ENCODE measurements at places on chromosomes 16 and 17. TPM values are rescaled to one million over a fixed set of nuclear protein-coding genes. Genes with fewer than 3 reads are reported as not detected.

DNA sequence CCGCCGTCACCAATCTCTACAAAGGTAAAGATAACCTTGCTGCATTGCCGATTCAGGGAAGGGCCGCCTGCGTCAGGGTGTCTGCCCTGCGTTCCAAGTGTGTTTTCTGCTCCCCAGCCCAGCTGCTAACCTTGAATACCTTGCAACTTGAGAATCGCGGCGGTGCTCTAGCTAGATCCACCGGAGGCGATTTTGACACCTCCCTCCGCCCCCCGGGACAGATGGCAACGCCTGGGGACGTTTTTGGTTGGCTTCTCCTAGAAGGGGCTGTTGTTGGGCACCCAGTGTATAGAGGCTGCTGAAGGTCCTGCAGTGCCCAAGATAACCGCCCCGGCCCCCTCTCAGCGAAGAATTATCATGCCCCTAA, 1.5 kb downstream of the HAPSTR1 start:
- ATAC-seq = no peak

DNA sequence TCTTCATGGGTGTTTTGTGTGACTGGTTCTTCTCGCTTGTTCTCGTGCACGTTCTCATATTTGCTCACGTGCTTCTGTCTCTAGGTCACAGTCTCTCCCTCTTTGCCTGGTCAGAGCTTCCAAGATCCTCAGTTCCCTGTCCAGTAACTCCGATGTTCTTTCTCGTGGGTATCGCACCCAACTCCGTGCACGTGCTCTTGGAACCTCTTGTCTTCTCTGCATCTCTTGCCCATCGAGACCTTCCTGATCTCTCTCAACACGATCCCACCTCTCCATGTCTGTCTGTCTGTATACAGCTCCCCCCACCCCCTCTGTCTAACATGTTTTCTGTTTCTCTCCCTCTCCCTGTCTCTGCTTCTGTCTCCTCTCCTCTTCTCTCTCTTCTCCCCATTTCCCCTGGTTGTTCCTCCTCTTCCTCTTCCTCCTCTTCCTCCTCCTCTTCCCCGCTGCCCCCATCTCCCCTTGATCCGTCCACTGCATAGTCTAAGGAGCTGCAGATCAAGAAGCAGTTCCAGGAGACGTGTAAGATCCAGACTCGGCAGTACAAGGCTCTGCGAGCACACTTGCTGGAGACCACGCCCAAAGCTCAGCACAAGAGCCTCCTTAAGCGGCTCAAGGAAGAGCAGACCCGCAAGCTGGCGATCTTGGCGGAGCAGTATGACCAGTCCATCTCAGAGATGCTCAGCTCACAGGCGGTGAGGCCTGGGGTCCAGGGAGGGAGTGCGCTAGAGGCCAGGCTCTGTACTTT, 6.1 kb downstream of the HIRIP3 start:
- ATAC-seq = no peak

DNA sequence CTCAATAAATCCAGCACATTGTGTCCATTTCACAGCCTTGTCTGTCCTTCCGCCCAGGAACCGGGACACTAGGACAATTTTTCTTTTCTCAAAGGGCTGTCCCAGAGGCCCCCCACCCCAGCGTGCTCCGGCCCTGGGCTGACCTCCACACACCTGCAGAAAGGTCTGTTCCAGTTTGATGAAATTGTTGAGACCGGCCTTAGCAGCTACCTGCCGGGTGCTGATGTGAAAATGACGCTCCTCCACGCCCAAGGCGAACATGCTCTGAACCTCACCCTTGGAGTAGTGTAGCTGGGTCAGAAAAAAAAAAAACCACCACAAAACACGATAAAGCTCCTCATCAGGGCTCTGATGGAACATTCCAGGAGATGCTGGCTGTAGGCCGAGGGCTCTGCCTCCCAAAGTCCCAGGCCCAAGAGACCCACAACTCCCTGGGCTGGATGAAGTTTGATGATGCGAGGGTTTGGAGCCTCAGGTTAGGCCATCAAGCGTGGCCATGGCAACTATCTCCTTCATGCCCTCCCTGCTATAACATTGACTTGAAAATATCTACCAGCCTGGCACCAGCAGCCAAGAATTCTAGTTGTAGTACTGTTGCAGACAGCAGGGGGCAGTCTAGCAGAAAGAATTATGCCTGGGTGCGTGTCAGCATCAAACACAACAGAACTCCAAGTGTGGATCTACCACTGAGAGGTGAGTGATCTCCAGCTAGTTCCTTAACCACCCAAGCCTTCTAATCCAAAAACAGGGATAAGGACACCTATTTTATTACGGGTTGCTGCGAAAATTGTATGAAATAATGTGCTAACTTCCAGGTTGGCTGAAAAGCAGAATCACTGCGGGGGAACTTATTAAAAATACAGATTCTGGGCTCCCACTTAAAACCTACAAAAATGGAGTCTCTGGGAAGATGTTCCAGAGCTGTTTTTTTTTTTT, 62.1 kb downstream of the RMI2 start:
- ATAC-seq = peak; percentile 53

ZDHHC1 gene
- 7.5 TPM for total RNA-seq

DNA sequence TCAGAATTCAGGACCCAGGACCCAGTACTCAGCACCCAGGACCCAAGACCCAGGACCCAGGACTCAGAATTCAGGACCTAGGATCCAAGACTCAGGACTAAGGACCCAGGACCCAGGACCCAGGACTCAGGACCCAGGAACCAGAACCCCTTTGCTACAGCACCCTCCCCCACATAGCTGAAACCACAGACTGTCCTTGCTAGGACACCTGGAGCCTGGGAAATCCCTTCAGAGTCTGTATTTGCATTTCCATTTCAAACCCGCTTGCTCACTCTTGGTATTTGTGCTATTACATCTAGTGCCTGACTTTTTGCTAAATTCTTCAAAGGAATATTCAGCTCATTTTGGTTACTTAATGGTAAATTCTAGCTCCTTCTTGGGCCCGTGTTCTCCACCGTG, 275.8 kb upstream of the MAF start:
- ATAC-seq = no peak

GRCh38 chr17:42673885-42674754, 2.7 kb downstream of the PLEKHH3 start:
- no peak for ATAC-seq

DNA sequence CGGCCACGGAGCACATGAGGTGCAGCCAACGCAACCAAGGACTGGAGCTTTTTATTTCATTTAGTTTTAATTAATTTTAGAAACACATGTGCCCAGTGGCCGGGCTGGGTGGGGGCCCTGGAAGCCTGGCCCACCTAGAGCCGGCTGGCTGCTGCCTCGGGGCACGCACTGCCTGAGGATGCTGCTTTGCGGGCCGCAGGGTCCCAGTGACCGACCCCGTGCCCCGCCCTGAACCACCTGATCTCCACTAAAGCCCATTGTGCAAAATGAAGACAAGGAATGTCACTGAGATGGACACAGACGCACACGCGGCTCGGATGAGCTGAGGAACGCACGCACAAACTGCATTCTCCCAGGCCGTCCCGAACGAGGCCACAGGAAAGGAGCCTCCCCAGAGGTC, 39.6 kb downstream of the LMF1 start:
- ATAC-seq = no peak

DNA sequence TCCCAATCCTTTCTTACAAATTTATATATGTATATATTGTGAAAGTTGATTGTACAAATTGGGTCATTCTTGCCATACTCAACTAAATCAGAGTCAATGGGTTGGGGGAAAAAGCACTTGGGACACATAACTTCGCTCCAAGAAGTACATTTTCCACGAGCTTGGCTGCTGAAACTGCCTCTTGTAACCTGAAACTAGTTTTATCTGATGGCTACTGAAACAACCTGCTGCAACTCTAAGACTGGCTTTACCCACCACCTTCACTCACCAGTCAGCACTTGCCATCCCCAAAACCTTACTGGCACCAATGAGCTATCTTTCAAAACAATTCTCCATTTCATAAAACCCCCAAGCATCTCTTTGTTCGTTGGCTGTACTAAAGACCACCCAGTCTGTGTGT, 14.5 kb upstream of the MYCBPAP start:
- ATAC-seq = no peak

FASN gene
- total RNA-seq = 22.6 TPM

- ATAC-seq = no peak
Observed at GRCh38 chr17:62043602-62044001, 21.5 kb downstream of the MED13 start.

- ATAC-seq = peak; percentile 36
Observed at GRCh38 chr17:30956764-30957374, 14.0 kb upstream of the RNF135 start.

ORMDL3 gene
- total RNA-seq = 51.2 TPM

- no peak for ATAC-seq
Observed at GRCh38 chr16:11165349-11165748, 90.7 kb downstream of the SOCS1 start.

GRCh38 chr17:74563358-74563757, 4.0 kb downstream of the CD300H start:
- no peak for ATAC-seq

DNA sequence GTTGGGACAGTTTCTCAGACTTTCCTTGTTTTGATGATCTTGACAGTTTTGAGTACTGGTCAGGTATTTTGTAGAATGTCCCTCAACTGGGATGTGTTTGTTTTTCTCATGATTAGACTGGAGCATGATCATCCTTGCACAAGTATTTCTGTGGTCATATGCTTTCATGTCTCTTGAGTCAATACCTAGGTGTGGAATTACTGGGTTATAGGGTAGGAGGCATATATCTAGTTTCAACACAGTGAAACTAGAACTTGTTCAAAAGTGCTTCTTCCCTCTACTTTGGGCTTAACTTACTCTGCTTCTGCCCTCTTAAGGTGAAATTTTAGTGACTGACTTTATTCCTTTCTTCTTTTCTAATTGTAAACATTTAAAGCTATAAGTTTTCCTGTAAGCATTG, 30.1 kb downstream of the IKZF3 start:
- ATAC-seq = no peak

- peak; percentile 59 for ATAC-seq
Observed at GRCh38 chr17:76556765-76557367, 17.0 kb downstream of the PRCD start.

DNA sequence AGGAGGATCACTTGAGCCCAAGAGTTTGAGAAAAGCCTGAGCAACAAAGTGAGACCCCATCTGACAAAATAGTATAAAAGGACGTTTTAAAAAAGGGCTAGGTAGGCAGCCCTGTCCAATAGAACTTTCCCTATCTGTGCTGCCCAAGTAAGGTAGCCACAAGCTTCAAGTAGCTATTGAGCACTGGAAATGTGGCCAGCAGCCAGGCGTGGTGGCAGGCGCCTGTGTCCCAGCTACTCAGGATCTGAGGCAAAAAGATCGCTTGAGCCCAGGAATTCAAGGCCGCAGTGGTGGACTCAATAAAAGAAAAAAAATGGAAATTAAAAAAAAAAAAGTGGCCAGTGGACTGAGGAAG, 1.5 kb upstream of the NQO1 start:
- ATAC-seq = no peak

GRCh38 chr17:43927060-43927864, 15.0 kb downstream of the PPY start:
- ATAC-seq = no peak

DNA sequence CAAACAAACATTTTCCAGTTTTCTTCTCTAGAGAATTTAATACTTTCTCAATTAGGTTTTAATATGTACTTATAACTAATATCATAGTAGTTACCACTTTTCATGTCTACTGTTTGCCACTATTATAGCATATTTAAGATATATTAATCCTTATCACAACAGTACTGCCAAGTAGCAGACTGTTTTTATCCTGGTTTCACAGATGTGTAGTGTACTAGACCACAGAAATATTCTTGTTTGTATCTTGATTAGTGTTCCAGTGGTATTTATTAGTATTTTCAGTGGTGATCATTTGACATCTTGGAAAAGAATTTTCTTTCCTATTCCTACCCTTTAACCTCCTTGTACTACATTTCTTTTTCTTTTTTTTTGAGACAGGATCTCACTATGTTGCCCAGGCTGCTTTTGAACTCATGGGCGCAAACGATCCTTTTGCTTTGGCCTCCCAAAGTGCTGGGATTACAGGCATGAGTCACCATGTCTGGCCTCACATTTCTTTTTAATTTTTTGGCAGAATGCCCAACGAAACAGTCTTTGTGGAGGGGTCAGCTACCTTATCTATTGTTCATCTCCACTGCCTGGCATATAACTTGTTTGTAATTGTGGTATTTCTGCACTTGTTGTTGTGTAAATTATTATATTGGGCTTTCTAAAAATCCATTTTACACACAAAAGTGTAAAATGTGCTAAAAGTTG, 27.2 kb downstream of the MAP2K4 start:
- no peak for ATAC-seq

GRCh38 chr17:59753522-59754467, 46.3 kb downstream of the VMP1 start:
- peak; percentile 72 for ATAC-seq

DNA sequence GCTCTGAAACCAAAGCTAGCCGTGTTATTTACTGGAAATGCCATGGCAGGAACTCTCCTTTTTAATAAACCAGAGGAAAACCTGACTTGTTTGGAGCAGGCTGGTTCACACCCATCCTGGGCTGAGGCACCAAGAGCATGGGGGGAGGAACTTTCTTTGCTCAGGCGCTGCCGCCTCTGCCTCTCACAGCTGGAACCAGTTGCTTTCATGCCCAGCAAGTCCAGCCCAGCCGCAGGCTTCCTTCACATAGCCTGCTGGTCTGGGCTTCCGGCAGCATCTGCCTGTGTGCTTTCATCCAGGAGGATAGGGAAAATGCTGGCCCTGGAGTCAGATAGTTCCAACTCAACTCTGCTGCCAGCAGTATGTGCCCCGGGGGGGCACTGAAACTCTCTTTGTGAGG, 88.1 kb upstream of the ASIC2 start:
- ATAC-seq = no peak

MYH11 gene
- 23,237 TPM for total RNA-seq

GRCh38 chr17:42457107-42457792, 1.4 kb upstream of the ATP6V0A1 start:
- no peak for ATAC-seq

DNA sequence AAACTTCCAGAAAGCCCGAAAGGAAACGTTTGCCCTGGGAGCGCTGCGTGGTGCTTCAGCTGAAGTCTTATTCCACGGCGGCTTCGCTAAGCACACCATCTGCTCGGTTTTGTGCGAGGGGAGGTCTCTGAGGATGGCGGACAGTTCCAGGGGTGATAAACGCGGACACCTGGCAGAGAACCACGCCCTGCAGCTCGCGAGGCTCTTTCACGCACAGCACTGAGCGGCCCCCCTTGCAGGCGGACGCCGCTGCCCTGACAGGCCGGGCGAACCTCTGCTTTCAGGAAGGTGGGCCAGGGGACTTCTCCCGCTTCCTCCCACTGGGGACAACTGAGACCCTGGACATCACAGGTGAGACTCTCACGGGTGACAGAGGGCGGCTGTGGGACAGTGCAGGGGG, 3.7 kb downstream of the MVD start:
- ATAC-seq = no peak

- ATAC-seq = peak; percentile 91
Observed at GRCh38 chr17:16491703-16492612, at the start of gene LRRC75A. Gene LRRC75A (minus strand): TSS chr17:16492193. CDS start chr17:16491990, 203 bp downstream.

- ATAC-seq = no peak
Observed at GRCh38 chr17:39750131-39751015, 12.6 kb downstream of the GRB7 start.
